ENCODE measurements at places on chromosomes 6 and 20. TPM values are rescaled to one million over a fixed set of nuclear protein-coding genes. Genes with fewer than 3 reads are reported as not detected.

SLC35D3 gene
- total RNA-seq, result not detected

CLIC5 gene
- not detected for total RNA-seq

PRPH2 gene
- total RNA-seq, result 0.14 TPM

SLC22A2 gene
- total RNA-seq, result not detected

MACROD2 gene
- not detected for total RNA-seq
